ENCODE measurements at places on chromosomes 1 and 21.

- no peak for DNase-seq
Measured at GRCh38 chr1:27349784-27350662, 8.2 kb downstream of the SYTL1 start.

- DNase-seq: no peak
Measured at GRCh38 chr1:23978805-23979204, 1.3 kb downstream of the SRSF10 start.

DNA sequence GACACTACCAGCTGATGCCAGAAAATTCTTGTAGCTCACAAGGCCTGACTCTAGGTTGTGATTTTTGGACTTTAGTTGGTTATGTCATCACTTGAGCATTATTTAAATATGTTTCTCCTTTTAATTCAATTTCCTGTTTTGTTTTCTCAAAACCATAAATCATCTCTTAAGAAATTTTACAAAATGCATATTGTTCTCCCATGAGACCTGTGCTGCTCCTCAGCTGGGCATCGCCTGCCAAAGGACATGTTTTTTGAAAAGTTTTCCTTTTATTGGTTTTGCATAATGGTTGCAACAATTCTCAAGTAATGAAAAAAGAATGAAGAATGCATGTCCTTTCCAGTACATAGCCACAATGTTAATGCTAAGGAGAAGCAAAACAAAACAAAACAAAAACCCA is 204.7 kb upstream of the LYPLAL1 start:
- DNase-seq: no peak

DNA sequence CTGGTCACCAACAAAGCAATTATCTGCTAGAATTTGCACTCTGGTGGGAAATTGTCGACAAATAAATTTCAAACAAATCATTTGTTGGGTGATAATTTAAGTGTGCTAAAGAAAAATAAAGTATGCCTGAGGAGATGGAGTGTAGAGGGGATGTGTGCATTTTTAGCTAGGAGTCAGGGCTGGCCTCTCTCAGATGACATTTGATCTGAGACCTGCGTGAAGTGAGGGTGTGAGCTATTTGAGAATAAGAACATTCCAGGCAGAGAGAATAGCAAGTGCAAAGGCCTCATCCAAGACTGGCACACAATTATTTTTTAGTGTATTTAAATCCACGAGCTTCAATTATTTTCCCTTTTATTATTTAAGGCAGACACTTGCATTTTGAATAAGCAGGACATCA is 19.7 kb upstream of the S1PR1 start:
- DNase-seq: no peak

DNA sequence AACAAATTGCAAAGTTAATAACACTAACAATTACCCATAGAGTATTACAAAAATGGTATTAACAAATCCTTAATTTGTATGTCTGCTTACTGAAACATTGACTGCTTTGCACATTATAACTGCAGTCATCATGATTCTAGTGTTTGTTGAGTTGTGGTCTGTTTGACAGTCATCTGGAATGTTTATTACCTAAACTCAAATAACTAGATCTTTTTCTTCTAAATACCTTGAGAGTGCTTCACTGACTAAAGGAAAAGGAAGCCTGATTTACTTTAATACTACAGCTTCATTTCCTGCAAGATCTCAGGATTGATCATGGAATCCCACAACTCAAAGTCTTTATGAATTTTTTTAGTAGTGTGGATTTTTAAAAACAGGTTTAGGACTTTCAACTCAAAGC is 70.0 kb downstream of the HMCN1 start:
- DNase-seq: no peak

DNA sequence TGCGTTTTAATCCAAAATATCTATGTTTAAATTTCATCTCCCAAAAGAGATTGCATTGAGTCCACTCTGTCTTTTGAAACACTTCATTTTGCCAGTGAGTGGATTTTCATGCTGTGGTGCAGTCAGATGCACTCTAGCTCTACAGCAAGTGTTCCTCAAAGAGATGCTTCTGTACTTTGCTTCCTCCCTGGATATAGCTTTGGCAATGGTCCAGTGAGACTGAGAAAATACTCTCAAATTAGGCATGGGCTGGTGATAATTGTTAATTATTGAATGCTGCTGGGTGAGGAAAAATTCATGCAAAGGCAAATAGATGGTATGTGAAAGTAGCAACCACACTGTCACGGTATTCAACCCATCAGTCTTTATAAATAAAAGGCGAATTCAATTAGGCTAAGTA is 396.9 kb downstream of the ADGRL2 start:
- DNase-seq: no peak

GRCh38 chr1:17594026-17594425 is 54.5 kb downstream of the ARHGEF10L start:
- no peak for DNase-seq

DNA sequence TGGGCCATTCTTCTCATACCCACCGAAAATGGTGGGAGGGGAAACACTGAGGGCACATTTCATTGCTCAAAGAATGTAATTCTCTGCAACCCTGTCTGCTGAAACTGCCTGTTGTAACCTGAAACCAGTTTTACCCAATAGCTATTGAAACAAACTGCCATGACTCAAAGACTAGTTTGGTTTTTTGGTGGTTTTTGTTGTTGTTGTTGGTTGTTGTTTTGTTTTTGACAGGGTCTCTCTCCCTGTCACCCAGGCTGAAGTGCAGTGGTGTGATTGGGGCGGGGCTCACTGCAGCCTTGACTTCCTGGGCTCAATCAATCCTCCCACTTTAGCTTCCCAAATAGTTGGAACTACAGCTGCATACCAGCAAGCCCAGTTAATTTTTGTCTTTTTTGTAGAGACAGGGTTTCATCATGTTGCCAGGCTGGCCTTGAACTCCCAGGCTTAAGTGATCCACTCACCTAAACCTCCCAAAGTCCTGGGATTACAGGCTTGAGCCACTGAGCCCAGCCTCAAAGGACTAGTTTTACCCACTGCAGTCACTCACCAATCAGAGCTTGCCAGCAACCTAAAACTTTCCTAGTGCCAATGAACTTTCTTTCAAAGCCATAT is 2.1 kb upstream of the IPP start:
- no peak for DNase-seq

DNA sequence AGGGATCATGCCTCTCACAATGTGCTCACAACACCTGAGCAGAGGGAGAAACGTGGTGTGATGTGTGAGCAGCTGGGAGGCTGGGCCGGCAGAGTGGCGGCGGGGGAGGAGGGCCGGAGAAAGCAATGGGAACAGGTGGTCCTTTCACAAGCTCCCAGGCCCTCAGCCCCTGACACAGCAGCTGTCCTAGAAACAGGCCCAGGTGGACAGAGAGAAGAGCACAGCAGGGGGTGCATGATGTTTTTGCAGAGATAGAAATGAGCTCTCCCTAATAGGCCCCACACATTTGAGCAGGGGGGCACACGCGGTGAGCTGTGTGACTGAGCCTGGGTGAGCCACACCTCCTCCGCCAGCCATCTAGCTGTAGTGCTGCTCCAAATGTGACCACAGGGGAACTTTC is 7.6 kb upstream of the RGS16 start:
- DNase-seq: no peak

- DNase-seq: no peak
Measured at GRCh38 chr1:25813734-25814471, 5.9 kb upstream of the MTFR1L start.

GRCh38 chr21:22670148-22670547 is 1671.9 kb downstream of the NCAM2 start:
- no peak for DNase-seq

DNA sequence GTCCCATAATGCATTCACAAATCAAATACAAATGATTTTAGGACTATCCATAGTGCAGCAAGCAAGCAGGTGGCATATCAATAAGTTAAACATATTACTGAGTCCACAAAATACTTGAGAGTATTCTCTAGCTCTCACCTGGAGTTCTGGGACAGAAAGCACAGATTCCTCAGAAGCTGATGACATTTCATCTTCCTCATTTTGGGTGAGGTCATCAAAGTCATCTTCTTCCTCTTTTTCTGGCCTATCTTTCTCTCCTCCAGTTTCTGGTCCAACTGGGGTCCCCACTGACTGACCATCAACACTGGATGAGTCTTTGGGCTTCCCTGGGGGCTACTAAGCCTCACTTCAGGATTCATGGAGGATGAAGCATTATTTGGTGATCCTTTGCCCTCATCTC is 38.9 kb downstream of the YY1AP1 start:
- no peak for DNase-seq

DNA sequence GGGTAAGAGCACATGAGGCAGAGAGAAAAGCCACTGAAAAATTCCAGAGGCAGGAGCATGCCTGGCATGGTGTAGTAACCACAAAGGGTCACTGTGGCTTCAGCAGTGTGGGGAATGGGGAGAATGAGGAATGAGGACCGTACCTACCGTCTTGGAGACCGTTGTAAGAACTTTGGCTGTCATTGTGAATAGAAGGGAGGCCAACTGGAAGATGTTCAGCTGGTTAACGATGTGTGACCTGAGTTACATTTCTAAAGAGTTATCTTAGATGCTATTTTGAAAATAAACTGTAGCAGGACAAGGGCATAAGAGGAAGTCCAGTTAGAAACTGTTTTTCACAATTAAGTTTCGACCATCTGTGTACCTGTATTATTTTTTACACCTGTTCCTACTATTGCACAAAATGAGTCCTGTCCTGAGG is 365.5 kb upstream of the SGIP1 start:
- DNase-seq: no peak

- DNase-seq: no peak
Measured at GRCh38 chr1:165490175-165490574, 45.2 kb upstream of the RXRG start.

- DNase-seq: no peak
Measured at GRCh38 chr1:83596331-83596730, 402.6 kb downstream of the TTLL7 start.

GRCh38 chr1:29465755-29466154 is 229.4 kb downstream of the PTPRU start:
- DNase-seq: no peak

GRCh38 chr1:99482286-99482685 is 163.6 kb upstream of the PALMD start:
- DNase-seq: no peak

DNA sequence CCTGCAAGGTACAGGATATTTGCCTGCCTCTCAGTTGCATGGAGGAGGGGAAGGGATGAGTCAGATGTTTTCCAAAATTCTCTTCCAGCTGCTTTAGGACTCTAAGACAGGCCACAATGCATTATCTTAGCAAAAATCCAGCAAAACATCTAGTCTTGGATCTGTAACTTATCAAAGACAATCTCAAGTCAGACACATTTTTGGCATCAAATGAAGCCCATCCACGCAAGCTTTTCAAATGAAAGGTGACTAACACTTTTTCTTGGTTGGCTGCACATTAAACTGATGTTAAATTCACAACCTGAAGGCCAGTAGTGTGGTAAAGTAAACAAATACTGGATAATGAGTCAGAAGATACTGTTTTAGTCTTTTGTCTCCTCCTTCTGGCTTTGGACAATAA is 21.3 kb downstream of the FAM78B start:
- DNase-seq: no peak

DNA sequence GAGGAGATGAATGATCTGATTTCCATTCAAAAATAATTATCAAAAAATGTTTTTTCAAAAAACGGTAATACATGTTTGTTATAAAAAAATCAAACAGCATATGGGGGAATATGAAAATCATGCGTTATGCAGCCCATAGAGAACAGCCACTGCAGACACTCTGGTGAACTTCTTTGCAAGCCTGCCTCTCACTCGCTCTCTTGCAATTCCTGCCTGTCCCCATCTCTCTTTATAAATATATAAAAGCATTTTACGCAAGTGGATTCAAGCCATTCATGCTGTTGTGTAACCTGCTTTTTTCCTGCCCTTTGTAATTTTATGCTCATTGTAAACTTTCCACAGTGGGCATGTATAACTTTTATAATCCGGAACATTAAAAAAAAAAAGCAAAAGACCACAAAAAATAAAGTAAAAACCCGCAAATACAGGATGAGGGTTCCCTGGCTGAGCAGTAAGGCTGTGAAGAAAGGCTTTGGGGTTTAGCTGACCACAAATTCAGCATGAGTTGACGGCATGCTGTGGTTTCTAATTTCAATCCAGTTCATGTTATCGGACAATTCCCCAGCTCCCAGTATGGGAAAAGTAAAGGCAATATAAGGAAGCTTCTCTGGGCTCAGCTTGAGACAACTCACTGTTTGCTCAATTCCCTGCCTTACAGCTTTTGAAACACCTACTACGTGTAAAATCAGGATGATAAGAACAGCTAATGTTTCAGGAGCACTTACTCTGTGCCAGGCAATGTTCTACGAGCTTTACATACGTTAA is 52.8 kb upstream of the ZBTB40 start:
- DNase-seq: no peak

DNA sequence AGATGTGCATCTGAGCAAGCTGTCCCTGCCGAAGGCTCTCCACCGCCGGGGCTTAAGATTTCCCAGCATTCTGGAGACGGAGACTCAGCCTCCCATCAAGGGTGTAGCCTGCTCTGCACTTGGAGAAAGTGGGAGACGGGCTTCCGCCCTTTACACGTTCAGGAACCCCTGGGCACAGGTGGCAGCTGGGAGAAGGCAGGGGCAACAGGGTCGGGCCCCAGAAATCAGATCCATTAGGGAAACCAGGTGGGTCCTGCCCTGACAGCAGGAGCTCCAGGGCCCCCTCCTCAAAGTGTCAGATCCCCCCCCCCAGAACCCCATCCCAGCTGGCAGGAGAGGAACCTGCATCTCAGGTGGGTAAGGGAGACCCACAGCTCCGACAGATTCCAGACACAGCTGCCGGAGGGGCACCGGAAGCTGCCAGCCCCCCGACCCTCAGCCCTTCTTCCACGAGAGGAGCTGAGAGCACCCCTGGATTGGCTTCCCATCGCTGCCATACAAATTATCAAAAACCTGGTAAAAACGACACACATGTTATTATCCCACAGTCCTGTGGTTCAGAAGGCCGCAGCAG is 236.6 kb downstream of the NPHP4 start:
- DNase-seq: no peak

- no peak for DNase-seq
Measured at GRCh38 chr21:42388740-42389448, 7.0 kb downstream of the TMPRSS3 start.

DNA sequence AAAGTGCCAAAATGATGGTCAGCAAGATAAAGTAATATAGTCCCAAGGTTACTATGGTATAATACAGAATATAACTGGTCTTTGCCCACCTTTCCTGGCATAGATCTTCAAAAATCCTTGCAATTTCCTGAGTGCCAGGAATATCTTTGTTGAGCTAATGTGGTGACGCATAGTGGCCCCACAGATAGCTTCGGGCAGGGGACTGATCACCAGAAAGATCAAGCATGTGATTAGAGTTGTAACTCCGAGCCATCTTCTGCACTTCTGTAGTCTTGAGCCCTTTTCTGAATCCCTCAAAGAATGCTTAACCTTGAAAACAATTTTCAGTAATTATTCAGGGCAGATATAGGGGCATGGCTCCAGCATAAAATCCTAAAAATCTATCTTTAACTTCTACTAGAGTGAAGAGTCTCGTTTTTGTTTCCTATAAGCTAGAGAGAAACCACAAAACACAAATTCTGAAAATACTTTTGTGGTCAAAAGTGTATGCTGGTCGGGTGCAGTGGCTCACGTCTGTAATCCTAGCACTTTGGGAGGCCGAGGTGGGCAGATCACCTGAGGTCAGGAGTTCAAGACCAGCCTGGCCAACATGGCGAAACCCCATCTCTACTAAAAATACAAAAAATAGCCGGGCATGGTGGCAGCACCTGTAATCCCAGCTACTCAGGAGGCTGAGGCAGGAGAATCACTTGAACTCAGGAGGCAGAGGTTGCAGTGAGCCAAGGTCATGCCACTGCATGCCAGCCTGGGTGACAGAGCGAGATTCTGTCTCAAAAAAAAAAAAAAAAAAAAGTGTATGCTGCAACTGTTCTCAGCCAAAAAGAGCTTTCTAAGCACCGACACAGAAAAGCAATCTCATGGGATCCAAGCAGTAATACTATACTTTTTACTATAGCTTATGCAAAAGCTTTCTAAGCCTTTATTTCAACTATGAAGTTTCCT is 62.8 kb downstream of the NVL start:
- DNase-seq: no peak
